ENCODE measurements at places on chromosomes 11 and 22.

DNA sequence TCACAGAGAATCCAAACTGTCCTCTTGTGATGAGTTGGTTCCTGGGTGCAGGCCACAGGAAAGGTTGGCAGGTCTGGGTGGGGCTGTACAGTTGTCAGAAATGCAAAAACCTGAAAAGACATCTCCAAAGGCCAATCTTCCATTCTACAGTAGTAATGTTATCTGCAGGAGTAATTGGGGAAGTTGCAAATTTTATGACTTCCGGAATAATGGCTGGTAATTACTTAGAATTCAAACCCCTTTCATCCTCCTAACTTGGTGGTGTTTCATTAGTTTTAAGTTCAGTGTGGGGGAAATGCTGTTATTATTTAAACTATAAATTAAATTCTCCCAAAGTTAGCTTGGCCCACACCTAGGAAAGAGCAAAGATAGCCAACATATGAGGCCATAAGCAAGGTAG is 64.7 kb upstream of the FAT3 start:
- DNase-seq: no peak

GRCh38 chr11:12677131-12677530 is 2.9 kb downstream of the TEAD1 start:
- DNase-seq: no peak

DNA sequence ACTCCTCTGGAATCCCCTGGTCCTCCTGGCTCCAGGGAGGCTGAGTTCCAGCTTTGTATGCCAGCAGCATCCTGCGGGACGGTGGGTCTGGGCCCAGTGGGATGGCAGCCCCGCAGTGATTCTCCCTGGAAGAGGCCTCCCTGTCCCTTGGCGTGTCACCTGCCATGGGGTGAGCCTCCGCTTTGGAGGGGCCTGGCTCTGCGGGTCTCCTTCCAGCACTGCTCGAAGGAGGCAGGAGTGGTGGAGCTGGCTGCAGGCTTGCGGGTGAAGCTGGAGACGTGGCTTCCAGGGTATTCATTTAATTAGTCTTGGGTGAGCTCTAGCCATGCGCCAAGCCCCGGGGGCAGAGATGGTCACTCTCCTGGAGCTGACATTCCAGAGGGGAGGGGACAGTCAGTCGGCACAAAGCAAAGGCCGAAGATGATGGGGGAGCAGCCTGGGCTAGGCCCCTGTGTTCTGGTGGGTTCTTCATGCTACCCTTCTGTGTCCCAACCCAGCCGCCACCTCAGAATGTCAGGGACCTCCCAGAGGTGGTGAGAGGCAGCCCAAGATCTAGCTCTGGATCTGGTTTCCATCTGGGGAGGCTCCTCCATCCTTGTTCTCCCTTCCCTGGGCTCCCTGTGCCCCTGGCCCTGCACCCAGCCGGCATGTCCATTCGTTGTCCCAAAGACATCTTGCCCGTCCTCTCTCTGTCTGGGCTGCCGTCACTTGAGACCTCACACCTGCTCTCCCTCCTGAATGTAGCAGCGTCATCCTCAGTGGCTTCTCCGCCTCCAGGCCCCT is 1332.5 kb downstream of the BRD1 start:
- DNase-seq: no peak

DNA sequence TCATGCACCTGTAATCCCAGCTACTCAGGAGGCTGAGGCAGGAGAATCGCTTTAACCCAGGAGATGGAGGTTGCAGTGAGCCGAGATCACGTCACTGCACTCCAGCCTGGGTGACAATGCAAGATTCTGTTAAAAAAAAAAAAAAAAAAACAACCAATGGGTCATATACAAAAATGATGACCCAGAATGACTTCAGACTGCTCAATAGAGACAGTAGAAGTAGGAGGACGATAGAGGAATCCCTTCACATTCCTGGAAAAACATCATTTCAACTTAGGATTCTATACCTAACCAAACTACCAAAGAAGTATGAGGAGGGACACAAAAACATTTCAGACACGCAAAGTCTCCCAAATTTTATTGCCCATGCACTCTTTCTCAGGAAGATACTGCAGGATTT is 14.1 kb upstream of the CBX7 start:
- no peak for DNase-seq

DNA sequence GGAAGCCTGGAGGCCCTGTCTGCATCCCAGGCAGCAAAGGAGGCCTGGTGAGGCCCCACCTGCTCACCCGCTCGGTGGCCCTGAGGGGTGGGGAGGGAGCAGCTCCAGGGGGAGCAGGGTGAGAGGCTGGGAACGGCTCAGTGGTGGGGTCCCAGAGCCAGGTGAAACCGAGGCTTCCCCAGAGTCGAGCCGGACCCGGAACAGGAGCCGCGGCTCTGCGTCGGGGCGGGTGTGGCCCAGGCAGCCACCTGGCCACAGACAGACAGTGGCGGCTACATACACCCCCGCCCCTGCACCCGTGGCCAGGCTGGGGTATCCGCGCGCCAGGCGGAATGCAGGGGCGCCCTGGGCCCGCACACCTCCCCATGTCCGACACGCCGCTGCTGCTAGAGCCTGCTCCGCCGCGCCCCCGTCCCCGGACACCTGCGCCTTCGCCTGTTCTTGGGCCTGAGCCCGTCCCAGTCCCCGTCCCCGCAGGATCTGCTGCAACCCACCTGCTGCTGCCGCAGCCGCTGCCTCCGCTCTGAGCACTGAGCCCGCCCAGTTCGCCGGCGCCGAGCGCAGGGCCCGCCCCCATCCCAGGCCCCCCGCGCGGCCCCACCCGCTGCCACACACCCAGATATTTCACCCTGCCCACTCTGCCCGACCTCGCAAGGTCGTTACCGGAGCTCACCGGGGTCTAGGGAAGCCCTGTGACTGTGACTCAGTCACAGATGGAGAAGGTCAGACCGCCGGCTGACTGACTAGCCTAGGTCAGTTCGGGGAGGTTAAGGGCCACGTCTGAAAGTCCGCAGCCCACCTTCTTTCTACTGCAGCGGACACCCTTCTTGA is at the start of gene SLC7A4:
SLC7A4 (minus strand) TSS at position 525 of the 831 bp plus-strand sequence. CDS start 749 bp downstream, outside the sequence.
- DNase-seq: no peak

GRCh38 chr11:76649011-76649410 is 21.5 kb downstream of the LRRC32 start:
- no peak for DNase-seq

- no peak for DNase-seq
Measured at GRCh38 chr11:128857341-128857740, 9.8 kb downstream of the KCNJ1 start.

DNA sequence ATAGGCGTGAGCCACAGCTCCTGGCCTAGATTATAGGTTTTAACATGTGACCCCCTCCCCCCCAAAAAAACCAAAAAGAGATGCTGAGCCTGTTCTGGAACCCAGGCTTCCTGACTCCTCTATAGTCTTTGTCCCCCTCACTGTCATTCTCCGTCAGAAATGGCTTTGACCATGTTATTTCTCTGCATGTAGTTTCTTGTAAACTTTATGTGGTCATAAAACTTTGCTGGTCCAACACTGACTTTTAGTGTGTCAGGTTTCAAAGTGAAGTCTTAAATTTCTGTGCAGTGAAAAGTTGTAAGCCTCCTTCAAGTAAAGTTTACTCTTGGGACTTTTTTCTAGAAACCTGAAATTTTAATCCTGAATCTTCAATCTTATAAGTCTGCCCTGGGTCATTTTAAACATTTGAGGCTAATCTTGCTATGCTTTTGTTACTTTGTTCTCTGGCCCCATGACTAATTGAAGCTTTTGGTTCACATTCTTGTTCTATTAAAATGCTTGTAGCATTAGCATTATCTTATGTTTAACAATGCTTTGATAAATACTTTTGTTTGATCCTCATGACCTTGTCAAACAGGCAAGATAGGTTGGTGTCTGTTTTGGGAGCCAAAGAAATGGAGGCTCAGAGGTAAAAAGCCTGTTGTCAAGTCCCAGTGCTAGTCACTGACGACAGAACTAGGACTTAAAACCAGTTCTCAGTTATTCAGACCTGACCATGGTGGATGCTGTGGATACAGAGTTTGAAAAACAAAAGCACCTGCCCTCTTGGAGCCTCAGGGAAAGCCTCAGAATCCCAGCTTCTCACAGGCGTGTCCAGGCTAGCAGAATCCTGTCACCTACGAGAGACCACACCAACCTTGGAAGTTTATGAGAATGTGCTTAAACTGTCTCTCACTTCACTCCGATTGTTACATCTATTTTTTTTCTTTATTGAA is 87.7 kb upstream of the HORMAD2 start:
- no peak for DNase-seq

DNA sequence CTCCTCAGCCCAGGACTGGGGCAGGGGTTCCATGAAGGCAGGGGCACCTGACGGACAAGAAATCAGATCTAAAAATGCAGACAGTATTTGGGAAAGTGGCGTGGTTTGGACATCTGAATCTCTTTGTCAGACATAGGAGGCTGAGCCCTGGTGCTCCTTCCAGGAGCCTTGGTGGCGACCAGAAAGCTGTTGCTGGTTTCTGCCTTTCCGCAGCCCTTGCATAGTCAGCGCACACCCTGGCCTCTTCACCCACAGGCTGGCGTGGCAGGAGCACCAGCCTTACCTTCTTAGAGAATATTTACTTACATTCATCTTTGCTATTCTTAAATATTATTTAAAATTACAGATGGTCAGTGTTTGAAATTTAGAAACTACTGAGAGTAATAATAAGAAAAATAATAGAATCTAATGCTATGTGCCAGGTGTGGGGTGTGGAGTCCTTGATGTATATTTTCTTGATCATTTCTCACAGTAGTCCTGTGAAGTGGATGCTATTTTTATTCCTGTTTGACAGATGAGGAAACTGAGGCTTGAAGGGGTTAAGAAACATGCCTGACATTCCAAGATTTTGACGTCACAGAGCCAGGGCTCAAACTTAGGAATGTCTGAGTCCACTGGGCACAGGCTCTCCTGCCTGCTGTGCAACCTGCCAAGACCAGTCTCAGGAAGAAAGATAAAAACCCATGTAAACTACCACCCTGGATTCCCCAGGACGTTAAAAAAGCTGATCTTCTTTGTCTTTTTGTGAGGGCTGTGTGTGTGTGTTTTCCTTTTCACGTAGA is 51.6 kb downstream of the TBC1D22A start:
- DNase-seq: no peak

GRCh38 chr11:22558664-22559063 is 67.0 kb downstream of the FANCF start:
- DNase-seq: no peak

GRCh38 chr22:49303061-49303735 is 524.5 kb downstream of the BRD1 start:
- DNase-seq: no peak

DNA sequence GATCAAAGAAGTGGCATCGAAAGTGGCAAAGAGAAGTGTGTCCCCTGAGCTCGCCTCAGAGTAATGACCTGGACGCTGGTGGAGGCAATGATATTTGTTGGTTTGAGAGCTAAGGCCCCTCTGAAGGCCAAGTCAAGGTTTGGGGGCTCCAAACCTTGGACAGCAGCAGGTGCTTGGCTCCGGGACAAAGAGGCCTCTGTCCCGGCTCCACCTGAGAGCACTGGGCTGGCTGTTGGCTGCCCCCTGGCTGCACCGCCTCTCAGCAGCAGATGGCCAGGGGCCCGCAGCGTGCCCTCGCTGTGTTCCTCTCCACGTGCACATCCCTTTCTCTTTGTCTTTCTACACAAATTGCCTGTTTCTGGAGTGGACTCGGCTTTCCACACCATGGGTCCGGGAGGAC is 301.3 kb downstream of the NTM start:
- DNase-seq: no peak

DNA sequence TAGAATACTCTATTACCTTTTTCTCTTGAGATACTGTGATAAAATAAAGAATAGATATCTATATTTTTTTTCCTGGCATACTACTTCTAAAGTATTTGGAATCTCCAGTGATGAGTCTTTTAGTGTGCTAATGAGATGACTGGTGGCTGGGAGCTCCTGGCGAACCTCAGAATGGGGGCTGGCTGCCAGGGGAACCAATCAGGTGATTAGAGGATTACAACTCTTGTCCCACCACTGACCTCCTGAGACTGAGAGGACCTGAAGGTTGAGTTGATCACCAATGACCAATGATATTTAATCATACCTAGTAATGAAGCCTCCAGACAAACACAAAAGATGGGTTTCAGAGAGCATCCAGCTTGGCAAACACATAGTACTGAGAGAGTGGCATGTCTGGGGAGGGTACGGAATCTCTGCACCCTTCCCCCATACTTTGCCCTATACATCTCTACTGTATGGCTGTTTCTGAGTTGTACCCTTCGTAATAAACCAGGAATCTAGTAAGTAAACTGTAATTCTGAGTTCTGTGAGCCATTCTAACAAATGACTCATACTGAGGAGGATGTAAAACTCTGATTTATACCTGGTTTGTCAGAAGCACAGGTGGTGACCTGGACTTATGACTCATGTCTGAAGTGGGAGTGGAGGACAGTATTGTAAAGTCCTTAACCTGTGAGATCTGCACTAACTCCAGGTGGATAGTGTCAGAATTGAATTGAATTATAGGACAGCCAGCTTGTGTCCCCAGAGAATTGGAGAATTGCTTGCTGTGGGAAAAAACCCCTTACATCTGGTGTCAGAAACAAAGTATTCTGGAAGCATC is 325.3 kb upstream of the LRRC4C start:
- DNase-seq: no peak

DNA sequence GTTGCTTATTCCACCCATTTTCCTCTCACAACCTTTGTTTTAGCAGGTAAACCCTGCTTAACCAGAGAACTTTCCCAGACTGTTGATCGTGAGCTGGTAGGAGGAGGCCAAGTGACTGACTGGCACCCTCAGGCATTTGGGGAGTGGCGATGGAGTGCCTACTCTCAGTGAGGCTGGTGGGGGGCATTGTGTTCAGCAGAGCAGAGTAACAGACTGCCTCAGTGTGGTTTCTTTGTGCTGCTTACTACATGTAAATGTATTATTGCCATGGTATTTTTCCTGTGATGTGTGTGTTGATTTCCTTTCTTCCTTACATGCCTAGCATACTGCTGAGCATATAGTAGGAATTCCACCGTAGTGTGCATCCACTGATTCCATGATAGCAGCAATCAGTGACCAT is 2.6 kb downstream of the MARK2 start:
- no peak for DNase-seq

DNA sequence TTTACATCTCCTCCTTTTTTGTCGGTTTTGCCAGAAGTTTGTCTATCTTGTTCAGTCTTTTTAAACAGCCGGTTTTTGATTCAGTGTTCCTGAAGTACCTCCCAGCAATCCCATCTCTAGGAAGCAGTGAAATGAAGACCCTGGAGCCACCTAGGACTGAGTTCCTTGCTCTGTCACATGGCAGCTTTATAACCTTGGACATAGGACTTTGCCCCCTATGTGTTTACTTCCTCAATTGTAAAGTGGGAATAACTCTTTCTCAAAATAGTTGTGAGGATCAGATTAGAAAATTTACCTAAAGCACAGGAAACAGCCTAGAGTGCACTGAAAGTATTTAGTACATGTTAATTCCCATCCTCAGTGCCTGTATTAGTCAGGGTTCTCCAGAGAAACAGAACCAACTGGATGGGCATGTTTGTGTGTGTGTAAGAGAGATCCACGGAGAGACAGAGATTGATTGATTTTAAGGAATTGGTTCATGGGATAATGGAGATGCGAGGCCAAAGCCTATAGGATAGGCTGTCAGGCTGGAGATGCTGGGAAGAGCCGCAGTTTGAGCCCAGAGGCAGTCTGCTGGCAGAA is 20.0 kb downstream of the FAM83F start:
- no peak for DNase-seq

GRCh38 chr11:126585774-126586491 is 230.4 kb downstream of the ST3GAL4 start:
- no peak for DNase-seq

GRCh38 chr11:45149483-45150056 is 3.1 kb downstream of the PRDM11 start:
- DNase-seq: no peak

Measured in activated naive CD4-positive, alpha-beta T cell (primary cell).